ENCODE measurements at places on chromosomes 3 and 15.

DNA sequence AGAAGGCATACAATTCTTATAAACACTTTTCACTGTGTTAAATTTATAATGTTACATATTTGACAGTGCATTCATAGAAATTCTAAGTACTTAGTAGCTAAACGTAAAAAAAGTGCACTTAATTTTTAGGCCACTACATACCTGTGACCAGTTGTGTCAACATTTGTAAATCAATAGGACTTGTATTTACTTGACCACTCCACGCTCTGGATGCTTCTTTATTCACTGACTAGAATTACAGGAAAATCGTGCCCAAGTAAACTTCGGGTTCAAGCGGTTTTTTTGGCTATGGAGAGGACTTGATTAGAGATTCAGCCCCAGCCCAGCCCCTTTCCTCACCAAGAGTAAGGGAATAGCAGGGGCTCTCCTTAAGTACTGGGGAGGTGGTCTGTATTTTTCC, 21.8 kb downstream of the WDR53 start:
- no peak for DNase-seq

GRCh38 chr3:31876331-31876730, 104.7 kb downstream of the OSBPL10 start:
- DNase-seq: no peak

DNA sequence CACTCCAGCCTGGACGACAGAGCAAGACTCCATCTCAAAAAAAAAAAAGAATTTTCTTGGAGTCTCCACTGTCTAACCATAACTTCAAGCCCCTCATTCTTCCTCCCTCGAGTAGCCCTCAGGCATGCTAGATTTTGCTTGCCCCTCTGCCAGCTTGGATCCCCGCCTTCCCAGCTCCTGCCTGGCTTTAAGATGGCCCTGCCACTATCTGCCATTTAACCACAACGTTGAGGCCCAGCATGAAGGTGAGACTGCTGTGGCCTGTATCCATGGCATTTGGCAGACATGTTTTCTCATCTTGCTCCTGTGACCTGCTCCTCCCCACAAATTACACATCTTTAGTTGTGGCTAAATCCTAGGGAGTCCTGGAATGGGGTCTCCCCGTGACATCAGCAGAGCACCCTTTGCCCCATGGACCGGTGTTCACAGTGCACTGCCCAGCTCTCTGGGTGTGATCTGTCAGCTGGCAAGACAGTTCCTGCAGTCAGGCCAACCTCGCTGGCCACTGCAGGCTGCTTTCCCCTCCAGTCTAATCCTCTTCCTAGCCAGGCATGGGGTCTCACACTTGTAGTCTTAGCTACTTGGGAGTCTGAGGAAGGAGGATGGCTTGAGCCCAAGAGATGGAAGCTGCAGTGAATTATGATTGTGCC, 10.4 kb downstream of the VPS18 start:
- DNase-seq: no peak

DNA sequence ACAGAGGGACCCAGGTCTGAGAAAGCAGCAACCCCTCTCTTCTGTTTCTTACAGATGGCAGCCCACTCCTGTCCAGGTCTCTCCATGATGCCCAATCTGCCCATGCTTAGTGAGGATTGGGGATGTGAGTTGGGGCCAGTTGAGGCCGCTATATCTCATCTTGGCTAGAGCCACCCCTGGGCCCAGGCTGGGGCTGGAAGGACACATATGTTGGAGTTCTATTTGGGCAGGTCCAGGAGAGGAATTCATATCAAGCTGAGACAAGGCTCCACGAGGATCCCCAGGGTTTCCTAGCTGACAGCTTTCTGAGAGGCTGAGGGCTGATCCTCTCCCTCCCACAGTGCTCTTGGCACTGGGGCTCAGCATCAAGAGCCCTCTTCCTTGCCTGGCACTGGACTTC, 11.4 kb downstream of the TGM5 start:
- no peak for DNase-seq

- DNase-seq: peak; percentile 41
Observed at GRCh38 chr3:148955544-148956346, 35.6 kb upstream of the GYG1 start.

DNA sequence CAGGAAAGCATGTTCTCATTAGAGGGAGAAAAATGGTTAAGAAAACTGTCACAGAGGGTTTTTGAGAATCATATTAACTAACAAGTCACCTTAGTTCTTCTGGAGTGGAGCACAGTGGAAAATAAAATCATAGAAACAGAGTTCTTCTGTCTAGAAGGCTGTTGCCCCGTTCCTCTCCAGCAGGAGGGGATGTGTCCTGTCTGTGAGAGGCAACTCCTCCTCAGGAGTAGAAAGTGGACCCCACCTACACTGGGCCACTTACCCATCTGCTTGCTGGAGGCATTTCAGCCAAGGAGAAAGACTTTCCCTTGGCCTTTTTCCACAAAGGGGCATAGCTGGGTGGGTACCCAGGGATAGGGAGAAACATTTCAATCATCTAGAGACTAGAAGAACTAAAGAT, 106.6 kb downstream of the SSR3 start:
- DNase-seq: peak; percentile 29

- no peak for DNase-seq
Observed at GRCh38 chr3:189143321-189143720, 28.4 kb upstream of the TPRG1 start.

DNA sequence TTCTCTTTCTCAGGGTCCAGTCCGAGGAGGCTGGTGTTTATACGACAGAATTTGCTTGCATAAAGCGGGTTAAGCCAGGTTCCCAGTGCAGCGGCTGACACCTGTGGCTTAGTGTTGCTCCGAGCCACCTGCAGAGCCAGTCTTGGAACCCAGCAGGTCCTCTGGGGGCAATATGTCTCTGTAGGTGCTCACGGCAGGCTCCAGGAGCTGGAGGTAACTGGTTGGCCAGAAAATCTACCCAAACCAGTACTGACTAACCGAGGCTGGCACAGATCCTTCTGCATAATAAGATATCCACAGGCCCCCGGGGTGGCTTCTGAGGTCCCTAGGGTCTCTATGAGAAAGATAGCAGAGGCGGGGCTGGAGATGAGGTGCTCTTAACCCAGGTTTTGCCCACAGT, 3.2 kb downstream of the MGLL start:
- DNase-seq: no peak

DNA sequence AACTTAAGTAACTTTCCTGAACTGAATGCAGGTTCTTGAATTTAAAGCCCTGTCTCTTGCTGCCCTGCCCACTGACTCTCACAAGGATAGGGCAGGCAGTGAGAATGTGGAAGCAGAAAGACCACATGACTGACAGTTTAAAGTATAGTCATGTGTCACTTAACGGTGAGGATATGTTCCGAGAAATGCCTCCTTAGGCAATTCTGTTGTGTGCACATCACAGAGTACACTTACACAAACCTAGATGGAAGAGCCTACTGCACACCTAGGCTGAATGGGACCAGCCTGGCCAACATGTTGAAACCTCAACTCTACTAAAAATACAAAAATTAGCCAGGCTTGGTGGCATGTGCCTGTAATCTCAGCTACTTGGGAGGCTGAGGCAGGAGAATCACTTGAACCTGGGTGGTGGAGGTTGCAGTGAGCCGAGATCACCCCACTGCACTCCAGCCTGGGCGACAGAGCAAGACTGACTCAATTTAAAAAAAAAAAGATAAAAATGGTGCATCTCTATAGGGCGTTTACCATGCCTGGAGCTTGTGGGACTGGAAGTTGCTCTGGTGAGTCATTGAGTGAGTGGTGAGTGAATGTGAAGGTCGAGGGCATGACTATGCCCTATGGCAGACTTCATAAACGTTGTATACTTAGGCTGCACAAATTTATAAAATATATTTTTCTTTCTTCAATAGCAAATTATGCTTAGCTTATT, 18.9 kb upstream of the COPG1 start:
- peak; percentile 44 for DNase-seq

- no peak for DNase-seq
Observed at GRCh38 chr3:192090586-192090985, 629.6 kb downstream of the PYDC2 start.

- DNase-seq: no peak
Observed at GRCh38 chr15:84737005-84737404, 11.4 kb upstream of the ZNF592 start.

- no peak for DNase-seq
Observed at GRCh38 chr15:39804026-39804425, 21.4 kb upstream of the FSIP1 start.

GRCh38 chr3:10992017-10992942, at the start of gene SLC6A1:
Gene SLC6A1 (plus strand): TSS chr3:10992748. CDS start chr3:11017212, 24,464 bp downstream.
- no peak for DNase-seq

GRCh38 chr3:152193673-152194267, 75.0 kb upstream of the MBNL1 start:
- peak; percentile 82 for DNase-seq

GRCh38 chr3:54349691-54350090, 227.3 kb downstream of the CACNA2D3 start:
- no peak for DNase-seq

GRCh38 chr3:128683957-128684356, 33.3 kb upstream of the RPN1 start:
- DNase-seq: no peak

GRCh38 chr15:81387621-81388435, 13.8 kb upstream of the TMC3 start:
- DNase-seq: no peak

DNA sequence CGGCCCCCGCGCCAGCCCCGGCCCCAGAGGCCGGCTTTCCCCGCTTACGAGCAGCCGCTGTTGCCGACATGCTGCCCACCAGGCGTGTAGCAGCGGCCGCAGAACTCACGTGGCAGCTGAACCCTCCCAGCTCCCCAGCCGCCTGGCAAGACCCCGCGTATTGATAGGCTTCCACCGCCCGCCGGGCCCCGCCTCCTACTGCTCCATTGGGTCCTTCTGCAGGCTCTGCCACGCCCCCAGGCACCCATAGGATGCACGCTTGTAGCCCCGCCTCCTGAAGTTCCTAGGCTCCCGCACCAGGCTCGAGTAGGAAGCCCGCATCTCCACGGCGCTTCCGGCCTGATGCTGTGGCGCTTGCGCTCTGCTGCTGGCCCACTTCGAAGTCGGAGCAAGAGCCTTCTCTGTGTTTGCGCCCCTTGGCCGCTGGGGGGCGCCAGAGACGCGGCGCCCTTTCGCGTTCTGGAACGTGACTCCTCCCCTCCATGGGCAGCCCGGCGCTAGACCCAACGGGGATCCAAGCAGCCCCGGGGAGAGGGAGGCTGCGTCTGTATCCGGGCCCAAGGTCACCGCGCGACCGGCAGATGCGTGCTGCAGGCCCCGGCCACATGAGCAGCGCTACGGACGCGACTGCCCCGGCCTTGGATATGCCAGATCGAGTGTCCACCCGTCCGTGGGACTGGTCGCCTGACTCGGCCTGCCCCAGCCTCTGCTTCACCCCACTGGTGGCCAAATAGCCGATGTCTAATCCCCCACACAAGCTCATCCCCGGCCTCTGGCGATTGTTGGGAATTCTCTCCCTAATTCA, at the start of the genes PARP3 and RRP9:
Gene PARP3, plus strand, starts transcription at position 566 of the 805 bp plus-strand sequence. CDS start 993 bp downstream, outside the sequence.
Gene RRP9, minus strand, starts transcription at position 107 of the 805 bp plus-strand sequence. Its CDS starts 37 bp downstream, at position 70.
- DNase-seq: peak; percentile 100

DNA sequence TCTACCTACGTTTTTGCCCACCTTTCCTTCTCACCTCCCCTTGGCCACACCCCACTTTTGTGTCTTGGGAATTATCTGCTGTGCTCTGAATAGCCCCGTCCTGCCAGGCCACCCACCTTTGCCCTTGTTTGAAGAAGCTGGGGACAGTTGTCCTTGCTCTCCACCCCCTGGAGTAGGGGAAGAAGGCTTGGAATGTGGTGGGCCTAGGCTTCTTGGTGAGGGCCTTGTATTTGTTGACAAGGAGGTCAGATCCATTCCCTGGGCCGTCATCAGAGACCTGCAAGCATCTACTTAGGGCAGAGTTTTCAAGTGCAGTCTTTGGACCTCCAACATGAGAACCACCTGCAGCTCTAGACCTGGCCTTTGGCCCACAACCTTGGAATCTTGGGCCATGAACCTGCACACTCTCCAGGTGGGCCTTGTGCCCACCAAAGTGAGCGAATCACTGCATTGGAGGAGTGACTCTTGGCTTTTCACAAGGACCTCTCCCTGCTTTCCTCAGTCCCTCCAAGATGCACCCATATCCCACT, 160.6 kb downstream of the APBA2 start:
- no peak for DNase-seq

GRCh38 chr15:67925182-67925581, 85.3 kb upstream of the RNU6-1 start:
- DNase-seq: no peak

DNA sequence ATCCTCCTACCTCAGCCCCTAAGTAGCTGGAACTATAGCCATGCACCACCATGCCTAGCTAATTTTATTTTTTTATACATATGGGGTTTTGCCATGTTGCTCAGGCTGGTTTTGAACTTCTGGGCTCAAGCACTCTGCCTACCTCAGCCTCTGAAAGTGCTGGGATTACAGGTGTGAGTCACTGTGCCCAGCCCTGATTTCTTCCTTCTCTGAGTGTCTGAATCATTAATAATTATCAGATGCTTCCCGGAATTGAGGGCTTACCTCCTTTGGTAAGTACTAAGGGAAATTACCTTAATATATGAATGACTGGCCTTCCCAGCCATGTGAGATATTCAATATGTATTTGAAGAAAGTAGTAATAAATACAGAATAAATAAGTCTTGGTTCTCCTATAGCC, 7.2 kb downstream of the CLPX start:
- DNase-seq: no peak

- DNase-seq: no peak
Observed at GRCh38 chr3:73314151-73314951, 252.9 kb downstream of the EBLN2 start.

DNA sequence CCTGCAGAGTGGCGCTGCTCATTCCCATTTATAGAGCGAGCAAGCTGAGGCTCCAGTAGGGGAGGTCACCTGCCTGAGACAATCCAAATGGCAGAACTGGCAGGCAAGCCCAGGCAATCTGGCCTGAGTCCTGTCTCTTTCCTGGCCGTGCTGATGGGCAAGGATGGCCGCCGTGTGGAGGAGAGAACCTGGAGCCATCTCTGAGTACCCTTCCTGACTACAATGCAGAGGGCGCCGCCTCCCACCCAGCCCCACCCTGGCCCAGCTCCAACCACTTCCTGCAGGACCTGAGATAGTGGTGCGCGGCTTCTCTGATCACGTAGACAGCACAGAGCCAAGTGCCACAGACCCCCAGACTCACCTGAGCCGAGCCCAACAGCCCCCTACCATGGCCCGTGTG, 7.0 kb downstream of the TLR9 start:
- peak; percentile 31 for DNase-seq

DNA sequence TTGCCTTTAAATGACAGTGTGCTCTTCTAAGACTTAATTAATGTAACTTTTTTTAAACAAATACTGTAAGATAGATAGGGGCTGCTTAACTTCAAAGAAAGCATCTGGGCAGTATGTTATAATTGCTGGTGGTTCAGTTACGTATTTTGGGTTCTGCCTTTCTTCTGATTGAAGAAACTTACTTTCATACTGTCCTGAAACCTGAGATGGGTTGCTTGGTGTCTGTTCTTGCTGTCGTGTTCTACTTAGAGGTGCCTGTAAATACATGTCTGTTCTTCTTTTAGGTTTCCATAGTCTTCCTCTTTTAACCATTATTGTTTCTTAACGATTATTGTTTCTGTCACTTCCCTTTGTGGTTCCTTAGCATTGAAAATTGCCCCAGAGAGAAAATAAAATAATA, 297.7 kb upstream of the CHRM5 start:
- no peak for DNase-seq

GRCh38 chr3:56012721-56013120, 455.5 kb downstream of the ERC2 start:
- DNase-seq: no peak

Data from CD4-positive, alpha-beta T cell treated with Interleukin-15 for 4 hours (primary cell).